Ovary (tissue), 10 donors: ENCODE measurements at places on chromosomes 7 and 10.

DNA sequence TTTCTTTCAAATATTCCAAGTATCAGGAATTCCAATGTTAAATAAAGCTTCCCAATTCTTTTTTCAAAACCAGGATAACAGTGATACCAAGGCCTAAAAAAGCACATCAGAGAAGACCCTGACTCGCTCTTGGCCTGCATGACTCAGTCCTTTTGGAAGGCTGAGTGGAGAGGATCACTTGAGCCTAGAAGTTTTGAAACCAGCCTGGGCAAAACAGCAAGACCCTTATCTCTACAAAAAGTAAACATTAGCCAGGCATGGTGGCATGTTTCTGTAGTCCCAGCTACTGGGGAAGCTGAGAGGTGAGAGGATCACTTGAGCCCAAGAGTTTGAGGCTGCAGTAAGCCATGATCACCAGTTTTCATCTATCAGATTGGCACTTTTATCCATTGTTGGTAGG, 18.7 kb downstream of the NFE2L3 start:
- no peak for DNase-seq

DNA sequence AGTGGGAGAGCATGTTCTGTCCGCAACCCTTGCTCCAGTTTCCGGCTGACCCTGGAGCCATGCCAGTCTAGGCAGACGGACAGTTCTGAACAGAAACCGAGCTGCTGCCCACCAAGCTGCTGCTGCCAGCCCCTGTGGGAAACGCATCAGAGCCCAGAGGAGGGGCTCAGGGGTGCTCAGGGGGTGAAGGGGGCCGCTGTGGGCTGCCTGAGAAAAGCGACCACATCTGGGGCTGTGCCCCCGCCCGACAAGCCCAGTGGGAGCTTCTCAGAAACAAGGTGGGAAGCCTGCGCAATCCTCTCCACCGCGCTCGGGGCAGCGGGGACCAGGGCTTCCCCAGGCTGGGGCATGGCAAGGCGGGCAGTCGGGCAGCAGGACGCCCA, 38.8 kb upstream of the CFAP46 start:
- no peak for DNase-seq

DNA sequence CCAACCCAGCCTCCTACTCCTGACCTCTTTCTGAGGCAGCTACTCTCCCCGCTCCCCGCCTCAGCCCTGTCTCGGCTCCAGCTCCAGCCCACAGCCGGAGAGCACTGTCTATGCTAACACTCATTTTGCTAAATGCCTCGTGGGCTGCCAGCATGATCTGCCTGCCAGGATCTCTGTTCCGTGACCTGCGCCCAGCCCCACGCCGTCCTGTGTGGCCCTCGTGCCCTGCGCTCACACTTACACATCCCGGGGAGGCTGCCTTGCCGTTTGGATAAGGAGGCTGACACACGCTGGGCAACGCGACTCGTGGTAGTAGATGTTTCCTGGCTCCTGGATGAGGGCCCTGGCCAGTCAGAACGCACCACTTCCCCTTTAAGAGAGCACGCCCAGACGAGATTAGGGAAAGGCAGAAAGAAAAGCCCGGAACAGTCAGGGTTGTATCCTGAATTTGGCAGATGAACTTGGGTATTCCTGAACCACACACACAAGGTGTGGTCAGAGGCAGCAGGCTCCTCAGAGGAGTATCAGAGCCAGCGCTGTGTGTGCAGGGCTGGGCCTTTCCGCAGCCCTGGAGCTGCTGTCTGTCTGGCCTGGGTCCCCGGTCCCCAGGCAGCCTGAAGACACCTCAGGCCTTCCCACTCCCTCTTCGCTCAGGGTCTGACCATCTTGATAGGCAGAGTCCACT, 97.7 kb upstream of the EFCAB10 start:
- DNase-seq: peak; percentile 80

DNA sequence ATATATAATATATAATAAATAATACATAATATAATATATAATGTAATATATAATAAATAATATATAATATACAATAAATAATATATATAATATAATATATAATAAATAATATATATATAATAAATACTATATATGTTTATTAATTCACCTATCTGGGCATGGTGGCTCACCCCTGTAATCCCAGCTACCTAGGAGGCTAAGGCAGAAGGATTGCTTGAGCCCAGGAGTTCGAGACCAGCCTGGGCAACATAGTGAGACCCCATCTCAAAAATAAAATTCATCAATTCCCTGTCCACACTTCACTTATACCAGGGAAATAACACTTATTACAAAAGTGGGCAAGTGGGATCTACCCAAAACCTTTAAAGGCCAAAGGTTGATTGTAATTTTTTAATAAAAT, 281.1 kb downstream of the PRPF18 start:
- DNase-seq: no peak

- DNase-seq: no peak
Observed at GRCh38 chr10:25024528-25024927, 8.1 kb downstream of the THNSL1 start.

DNA sequence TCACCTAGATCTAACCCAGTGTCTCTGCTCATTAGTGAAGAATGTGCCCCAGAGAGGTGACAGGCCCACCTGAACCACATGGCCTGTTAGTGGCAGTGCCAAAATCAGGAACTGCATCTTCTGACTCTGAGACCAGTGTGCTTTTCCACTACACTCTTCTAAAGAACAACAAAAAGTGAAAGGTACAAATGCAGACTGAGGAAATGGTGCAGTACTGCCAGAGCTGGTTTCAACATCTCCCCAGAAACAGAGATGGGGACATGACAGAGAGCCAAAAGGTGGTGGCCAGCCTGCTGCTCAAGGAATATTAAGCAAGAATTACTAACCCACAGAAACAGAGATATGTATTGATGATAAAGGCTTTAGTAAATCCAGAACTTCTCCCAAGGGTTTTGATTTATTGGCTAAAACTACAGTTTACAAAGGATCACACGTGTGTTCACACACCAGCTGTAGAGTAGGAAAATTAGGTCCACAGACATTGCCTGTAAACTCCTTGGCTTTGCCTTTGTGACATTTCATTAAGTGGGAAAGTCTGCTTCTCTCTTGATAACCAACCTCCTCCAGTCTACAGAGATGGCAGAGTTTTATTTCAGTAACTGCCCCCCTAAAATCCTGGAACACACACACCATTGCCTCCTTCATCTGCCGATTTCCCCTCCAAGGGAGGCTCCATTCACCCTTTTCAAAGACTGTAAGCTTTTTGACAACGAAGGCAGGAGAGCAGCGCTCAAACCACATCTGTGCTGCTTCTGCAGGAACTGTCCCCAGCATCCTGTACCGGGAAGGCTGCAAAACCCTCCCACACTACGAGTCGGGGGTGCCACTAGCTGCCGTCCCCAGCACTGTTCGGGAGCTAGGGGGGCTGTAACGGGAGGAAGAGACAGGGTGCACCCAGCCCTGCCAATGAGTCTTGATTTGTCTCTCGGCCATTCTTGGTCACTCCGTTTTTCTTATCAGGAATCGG, 29.8 kb downstream of the GSDME start:
- DNase-seq: no peak

GRCh38 chr7:128900237-128900636, 10.3 kb downstream of the KCP start:
- DNase-seq: no peak

DNA sequence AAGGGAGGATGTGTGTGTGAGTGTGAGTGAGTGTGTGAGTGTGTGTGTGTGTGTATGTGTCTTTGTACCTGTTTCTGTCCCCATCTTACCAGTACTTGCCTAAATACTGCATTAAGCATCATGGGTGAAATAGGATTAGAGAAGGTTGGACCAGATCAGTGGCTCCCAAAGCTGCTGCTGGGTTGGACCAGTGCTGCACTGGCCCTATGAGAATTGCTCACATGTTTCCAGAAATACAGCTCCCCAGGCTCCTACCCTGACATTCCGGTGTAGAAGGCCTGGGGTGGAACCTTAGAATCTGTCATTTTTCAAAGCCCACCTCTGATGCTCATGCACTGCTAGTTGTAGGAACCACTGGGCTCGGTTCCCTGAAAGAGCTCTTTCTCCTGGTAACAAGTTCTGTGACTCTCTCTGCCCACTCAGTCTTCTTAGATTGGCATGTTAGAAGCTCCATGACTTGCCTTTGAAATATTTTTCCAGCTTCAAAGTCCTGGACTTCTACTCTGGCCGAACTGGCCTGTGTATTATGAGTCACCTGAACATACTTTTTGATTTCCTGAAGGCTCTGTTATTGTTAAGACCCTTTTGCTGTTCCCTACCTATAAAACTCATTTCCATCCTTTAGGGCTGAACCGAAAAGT, 224.7 kb downstream of the CUX1 start:
- no peak for DNase-seq

DNA sequence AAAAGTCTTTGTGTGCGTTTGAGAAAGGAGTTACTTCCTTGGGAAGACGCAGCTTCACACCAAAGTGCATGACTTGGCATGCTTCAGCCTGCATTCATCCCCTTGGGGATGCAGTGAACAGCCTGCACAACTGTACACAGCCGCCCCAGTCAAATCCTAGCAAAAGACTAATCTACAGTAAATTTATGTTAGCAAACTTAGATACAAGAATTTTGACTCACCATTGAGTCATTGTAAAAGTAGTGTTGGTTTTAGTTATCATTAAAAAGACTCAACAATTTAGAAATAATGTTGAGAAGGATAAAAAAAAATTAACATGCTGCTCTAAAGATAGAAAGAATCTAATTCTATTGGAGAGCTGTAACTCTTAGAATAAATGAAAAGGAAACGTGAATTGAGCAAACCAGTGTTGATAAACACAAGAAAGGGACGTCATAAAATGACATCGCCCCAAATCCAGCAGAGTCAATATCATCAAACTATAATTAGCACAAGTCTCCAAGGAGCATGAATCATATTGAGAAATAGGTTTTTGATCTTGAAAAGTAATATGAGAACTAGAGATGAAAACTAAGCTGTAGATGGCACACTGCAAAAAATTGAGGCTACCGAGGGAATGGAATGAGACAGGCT, 11.9 kb upstream of the OPTN start:
- DNase-seq: no peak

- no peak for DNase-seq
Observed at GRCh38 chr7:99944497-99945070, 15.2 kb upstream of the GJC3 start.

- DNase-seq: no peak
Observed at GRCh38 chr10:99758211-99758891, 24.1 kb upstream of the ABCC2 start.

DNA sequence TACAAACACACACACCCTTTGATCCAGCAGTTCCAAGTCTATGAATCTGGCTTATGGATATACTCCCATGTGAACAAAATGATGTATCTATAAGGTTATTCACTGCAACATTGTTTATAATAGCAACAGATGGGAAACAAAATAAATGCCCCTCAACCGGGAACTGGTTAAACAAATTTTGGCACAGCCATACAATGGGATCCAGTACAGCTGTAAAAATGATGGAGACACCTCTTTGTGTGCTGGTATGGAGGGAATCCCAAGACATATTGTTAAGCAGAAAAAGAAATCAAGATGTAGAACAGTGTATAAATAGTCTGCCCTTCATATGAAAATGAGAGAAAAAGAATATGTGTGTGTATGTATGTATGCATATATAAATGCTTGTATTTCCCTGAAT, 155.5 kb downstream of the SNX10 start:
- DNase-seq: no peak

- DNase-seq: no peak
Observed at GRCh38 chr10:110783509-110784107, 88.1 kb upstream of the PDCD4 start.

DNA sequence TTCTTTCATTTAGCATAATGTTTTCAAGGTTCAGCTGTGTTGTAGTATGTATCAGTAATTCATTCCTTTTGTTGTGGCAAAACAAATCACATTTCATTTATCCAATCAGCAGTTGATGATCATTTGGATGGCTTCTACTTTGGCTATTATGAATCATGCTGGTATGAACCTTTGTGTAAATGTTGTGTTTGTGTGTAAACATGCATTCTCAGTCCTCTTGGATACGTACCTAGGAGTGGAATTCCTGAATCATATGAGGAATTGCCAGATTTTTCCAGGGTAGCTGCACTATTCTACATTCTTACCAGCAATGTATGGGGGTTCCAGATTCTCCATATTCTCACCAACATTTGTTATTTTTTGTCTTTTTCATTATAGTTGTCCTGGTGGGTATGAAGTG, 578.5 kb upstream of the MKI67 start:
- no peak for DNase-seq

- DNase-seq: no peak
Observed at GRCh38 chr7:51306761-51307160, 9.8 kb downstream of the COBL start.

DNA sequence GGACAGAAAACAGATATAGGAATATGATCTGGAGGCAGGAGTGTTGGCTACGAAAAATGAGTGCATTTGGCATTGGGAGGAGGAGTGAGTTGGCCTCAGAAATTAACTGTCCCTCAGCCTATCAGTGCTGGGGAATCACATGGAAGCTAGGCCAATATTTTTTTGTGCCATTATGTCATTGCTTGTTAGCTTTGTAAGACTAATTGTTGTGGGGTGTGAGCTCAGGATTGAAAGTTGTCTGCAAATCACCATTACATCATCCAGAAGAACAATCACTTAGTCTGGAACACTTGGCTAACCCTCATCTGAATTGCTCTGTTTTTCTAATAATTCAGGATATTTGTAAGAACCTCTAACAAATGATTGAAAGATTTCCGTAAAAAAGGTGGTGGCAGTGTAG, 45.2 kb upstream of the SEMA3D start:
- no peak for DNase-seq

DNA sequence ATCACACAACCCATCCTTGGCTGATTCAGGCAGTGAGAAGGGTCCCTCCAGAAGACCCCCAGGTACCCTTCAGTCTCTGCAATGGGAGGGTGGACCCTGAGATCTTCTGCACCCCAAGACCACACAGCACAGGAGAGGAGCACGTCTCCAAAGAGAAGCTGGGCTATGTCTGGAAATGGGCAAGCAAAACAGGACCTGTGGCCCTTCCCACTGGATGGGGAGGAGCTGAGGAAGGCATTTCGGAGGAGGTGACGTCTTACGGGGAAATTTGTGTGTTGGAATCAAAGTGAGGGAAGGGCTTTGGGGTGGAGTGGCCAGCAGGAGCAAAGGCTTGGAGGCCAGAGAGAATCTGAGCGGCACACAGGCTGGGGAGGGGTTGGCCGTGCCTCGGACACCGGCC, 16.5 kb downstream of the GRIFIN start:
- DNase-seq: no peak

GRCh38 chr7:101186844-101187428, 6.8 kb upstream of the NAT16 start:
- DNase-seq: no peak

- no peak for DNase-seq
Observed at GRCh38 chr10:49549640-49550346, 10.9 kb upstream of the ERCC6 start.

DNA sequence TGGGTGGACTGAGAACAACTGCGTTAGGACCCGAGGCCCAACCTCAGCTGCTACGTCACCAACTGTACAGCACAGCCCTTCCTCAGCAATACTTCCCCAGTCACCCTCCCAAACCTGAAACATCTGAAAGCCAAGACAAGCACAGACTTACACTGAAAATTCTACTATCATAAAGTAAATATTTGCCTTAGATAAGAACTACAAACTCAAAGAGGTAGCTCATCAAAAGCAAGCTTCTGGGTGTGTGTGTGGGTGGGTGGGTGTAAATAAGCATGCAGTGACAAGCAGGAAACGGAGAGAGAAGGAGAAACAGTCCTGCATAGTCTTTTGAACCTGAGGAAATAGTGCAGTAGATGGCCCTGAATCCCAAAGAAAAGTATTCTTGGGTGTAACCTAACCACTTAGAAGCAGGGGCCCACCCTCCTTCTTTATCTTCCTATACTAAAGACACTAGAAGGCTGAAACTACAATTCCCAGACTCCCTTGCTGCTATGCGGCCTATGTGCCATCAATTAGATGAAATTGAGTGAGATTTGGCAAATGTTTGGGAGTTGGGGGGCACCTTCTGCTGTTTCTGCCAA, 18.7 kb downstream of the SLC25A13 start:
- no peak for DNase-seq
